Frontal cortex (tissue), 4 donors: ENCODE measurements at places on chromosomes 4 and X. TPM values are rescaled to one million over a fixed set of nuclear protein-coding genes. Genes with fewer than 3 reads are reported as not detected.

The TSPYL2 gene
- total RNA-seq = 10.2 TPM

The TLR10 gene
- 1.6 TPM for total RNA-seq

The RHOXF2 gene
- total RNA-seq = not detected

The VSIG1 gene
- 0.41 TPM for total RNA-seq

The MSN gene
- 17.9 TPM for total RNA-seq

The EVC2 gene
- total RNA-seq = 2.0 TPM

The TRIML2 gene
- total RNA-seq = not detected

The TMSB15B gene
- 22.4 TPM for total RNA-seq

The GRK4 gene
- 59.5 TPM for total RNA-seq

The MND1 gene
- total RNA-seq = 3.7 TPM

The PHKA2 gene
- total RNA-seq = 20.8 TPM

The PABPC1L2B gene
- total RNA-seq = not detected

The IL13RA1 gene
- total RNA-seq = 2.9 TPM

The DDX3X gene
- total RNA-seq = 208 TPM
